Stimulated activated CD8-positive, alpha-beta memory T cell treated with anti-CD3 and anti-CD28 coated beads, Interleukin-15, amount 100 ng/mL, for 48 hours (primary cell): ENCODE measurements at places on chromosomes 1 and 21.
A peak's percentile ranks its signal among the peaks of the same experiment; 100 is the strongest.

GRCh38 chr1:182835806-182836205 lies 3.3 kb upstream of the DHX9 start:
- DNase-seq: no peak

GRCh38 chr1:9078015-9078751 lies 8.7 kb upstream of the SLC2A5 start:
- no peak for DNase-seq

DNA sequence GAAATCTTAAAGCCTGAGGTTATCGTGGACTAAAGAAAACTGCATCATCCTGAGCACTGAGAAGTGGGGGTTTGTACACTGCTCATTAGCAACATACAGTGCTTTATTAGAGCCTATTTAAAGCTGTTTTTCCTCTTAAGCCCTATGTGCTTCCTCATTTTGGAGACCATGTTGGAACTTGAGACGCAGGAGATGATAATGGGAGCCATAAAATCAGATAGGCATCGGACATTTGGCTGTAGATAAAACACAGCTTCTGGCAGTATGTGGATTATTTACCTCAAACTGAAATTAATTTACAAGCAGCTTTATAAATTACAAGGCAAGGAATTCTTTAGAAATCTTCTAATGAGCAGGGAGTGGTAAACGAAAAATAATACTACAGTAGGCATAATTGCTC lies 147.7 kb upstream of the IVNS1ABP start:
- no peak for DNase-seq

DNA sequence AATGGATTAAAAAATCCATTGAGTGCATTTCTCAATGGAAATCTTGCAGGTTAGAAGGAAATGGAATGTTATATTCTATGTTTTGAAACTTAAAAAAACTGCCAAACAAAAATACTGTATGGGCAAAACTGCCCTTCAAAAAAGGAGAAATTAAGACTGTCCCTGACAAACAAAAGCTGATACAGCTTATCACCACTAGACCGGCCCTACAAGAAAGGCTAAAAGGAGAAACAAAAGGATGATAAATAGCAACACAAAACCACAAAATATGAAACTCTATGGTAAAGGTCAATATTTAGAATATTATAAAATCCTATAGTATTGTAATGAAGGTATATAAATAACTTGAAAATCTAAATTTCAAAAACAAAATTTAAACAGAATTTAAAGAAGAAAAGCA lies 60.0 kb downstream of the SLC25A24 start:
- no peak for DNase-seq

DNA sequence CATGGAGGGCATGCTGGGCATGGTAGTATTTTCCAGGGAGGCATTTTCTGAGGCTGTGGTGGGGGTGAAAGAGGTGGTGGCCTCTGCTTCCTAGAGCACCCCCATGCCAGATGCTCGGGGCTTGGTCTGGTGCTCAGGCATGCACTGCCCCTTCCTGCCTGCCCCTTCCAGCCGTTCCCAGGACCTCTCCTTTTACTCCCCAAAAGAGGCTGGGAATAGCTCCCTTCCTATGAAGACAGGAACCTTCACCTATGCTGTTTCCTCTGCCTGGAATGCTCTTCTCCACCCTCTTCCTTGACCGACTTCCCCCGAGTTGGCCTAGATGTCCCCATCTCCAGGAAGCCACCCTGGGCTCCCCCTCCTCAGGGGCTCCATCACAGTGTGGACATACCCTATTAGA lies 9.1 kb downstream of the EDN2 start:
- DNase-seq: no peak

DNA sequence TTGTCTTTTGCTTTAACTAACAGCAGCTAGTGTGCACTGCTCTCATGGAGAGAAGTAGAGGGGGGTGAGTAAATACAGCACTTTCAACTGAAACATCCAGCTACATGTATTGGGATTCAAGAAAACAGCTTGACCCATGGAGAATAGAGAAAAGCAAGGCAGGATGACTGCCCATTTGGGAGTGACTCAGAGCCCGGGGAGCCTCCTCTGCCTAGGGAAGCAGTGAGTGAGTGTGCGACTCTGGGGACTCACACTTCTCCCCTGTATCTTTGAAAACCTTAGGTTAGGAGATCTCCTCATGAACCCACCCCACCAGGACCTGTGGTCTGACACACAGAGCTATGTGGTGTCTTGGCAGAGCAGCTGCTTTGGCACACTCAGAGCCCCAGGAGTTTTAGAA lies 82.0 kb upstream of the PTGFR start:
- DNase-seq: no peak

DNA sequence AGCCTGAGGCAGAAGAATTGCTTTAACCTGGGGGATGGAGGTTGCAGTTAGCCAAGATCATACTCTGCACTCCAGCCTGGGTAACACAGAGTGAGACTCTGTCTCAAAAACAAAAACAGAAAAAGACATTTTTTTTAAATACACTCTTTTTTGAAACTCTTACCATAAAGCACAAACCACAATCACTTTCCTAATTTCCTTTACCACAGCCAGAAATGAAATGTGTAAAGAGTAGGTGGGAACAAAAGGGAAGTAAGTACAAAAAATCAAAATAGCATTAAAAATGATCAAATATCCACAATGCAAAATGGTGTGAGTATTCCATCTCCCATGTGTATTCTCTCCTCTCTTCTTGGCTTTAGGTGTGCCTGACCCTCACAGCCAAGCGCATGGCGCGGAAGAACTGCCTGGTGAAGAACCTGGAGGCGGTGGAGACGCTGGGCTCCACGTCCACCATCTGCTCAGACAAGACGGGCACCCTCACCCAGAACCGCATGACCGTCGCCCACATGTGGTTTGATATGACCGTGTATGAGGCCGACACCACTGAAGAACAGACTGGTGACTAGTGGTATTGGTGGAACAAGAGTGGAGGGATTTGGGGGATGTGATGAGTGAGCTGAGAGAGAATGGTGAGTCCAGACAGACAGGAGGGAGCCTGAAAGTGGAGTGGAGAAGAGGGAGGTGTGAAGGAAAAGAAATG lies 14.9 kb downstream of the ATP1A4 start:
- no peak for DNase-seq

DNA sequence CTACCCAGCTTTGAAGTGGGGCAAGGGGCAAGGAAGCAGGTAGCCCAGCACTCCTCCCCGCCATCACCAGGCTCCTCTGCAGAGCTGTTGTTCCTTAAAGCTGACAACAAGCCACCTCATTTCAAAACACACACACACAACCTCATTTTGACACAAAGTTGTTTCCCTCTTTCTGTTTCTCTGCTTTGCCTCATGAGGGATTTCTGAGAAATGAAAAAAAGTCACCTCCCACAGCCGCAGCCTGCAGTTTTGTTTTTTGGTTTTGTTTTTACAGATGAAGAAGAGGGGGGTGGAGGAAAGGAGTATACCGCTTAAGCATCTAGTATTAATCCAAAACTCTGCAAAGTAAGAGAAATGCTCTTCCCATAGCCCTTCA lies 12.1 kb downstream of the MCL1 start:
- peak; percentile 51 for DNase-seq

GRCh38 chr1:246907472-246907871 lies 24.3 kb downstream of the AHCTF1 start:
- DNase-seq: no peak

- DNase-seq: peak; percentile 49
Observed at GRCh38 chr1:9292361-9293240, at the start of gene SPSB1. SPSB1 (plus strand) TSS chr1:9292894; CDS start chr1:9355892, 62,998 bp downstream.

- no peak for DNase-seq
Observed at GRCh38 chr1:202627841-202628565, 82.3 kb downstream of the SYT2 start.

- DNase-seq: no peak
Observed at GRCh38 chr1:111852261-111852721, 96.6 kb downstream of the DDX20 start.

- no peak for DNase-seq
Observed at GRCh38 chr1:25805863-25806225, 5.9 kb downstream of the SELENON start.

- DNase-seq: no peak
Observed at GRCh38 chr21:34017039-34017961, 56.1 kb upstream of the MRPS6 start.

DNA sequence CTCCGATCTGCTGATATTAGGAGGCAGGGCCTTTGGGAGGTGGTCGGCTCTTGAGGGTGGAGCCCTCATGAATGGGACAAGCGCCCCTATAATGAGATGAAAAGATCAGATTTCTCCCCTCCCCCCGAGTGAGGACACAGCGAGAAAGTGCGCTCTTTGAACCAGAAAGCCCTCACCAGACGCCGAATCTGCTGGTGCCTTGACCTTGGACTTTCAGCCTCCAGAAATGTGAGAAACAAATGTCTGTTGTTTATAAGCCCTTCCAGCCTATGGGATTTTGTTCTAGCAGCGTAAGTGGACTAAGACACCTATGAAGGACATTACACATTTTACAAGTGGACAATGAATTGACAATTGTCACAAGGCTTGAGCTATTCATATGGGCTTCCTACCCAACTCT lies 80.2 kb downstream of the RIPK4 start:
- no peak for DNase-seq

- no peak for DNase-seq
Observed at GRCh38 chr1:935751-936231, 12.1 kb downstream of the SAMD11 start.

GRCh38 chr1:112188611-112189010 lies 199.1 kb upstream of the KCND3 start:
- DNase-seq: no peak

GRCh38 chr1:200464784-200465400 lies 55.1 kb upstream of the ZNF281 start:
- no peak for DNase-seq

DNA sequence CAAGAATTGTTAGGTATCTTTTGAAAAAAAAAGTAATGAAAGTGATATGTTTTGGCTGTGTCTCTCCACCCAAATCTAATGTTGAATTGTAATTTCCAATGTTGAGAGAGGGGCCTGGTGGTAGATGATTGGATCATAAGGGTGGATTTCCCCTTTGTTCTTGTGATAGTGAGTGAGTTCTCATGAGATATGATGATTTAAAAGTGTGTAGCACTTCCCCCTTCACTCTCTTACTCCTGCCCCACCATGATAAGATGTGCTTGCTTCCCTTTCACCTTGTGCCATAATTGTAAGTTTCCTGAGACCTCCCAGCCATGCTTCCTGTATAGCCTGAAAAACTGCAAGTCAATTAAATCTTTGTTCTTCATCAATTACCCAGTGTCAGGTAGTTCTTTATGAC lies 70.7 kb downstream of the XCL2 start:
- no peak for DNase-seq

DNA sequence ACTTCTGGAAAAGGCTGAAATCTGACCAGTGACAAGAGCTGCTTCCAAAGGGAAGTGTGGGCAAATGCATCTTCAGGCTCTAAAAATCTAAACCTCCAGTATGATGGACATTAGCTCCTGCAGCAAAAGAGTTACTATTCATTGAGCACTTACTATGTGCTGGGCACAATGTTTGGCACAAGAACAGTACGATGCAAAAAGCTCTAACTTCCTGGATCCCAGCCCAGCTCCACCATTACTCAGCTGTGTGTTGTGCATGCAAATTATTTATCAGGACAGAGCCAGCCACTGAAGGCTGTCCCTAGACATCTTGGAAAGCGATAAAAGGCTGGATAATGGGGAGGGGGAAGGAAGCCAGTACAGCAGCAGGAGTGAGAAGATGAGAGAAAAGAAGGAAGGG lies 143.5 kb downstream of the ELAVL4 start:
- no peak for DNase-seq

DNA sequence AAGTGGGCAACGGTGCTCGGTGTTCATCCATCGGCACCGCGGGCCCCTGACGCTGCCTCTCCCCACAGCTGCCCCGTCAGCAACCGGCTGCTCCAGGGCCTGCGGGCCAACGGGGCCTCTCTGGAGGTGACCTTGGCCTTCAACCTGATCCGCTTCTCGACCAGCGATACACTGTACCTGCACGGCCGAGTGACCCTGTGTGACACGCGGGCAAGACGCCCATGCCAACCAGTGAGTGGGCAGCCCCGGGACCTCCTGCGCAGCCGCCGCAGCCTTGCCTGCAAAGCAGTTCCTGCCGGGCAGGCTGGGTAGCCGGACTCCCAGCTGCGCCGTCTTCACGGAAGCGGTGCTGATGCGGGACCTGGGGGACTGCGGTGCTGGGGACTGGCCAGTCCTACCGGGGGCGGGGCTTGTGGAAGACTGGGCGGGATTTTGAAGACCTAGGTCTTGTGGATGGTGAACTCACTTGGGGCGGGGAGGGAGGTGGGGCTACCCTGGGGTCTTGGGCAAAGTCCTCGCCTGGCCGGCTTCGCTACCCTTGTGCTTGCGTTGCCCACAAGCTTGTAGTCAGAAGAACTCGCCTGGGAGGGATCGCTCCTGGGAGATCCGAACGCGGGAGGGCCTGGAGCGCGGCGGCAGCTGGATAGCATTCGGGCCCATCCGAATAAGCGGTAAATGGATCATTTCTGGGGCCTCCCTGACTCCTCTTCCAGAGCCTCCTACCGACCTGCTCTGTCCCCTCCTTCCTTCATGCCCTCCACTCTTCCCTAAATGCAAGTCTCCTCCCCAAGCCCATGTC lies 8.8 kb upstream of the CEP85 start:
- peak; percentile 36 for DNase-seq

- no peak for DNase-seq
Observed at GRCh38 chr1:3883194-3883925, 16.7 kb downstream of the C1orf174 start.

DNA sequence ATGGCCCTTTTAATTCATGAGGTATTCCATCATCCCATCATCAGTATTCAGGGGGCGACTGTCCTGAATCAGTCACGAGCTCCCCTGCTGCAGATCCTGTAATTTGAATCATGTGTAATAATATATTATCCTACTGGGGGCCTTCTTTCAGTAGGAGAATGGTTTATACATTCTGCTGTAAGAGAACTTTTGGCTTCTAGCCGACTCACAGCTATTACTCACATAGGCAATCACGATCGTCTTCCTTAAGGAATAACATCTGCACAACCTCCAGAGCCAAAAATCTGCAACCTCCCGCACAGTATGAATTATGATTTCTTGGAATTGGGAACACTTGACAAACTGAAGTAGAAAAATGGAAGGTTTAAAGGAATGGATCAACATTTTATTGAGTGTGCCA lies 343.0 kb downstream of the USP25 start:
- no peak for DNase-seq

- no peak for DNase-seq
Observed at GRCh38 chr1:86430376-86430775, 6.4 kb downstream of the CLCA2 start.

DNA sequence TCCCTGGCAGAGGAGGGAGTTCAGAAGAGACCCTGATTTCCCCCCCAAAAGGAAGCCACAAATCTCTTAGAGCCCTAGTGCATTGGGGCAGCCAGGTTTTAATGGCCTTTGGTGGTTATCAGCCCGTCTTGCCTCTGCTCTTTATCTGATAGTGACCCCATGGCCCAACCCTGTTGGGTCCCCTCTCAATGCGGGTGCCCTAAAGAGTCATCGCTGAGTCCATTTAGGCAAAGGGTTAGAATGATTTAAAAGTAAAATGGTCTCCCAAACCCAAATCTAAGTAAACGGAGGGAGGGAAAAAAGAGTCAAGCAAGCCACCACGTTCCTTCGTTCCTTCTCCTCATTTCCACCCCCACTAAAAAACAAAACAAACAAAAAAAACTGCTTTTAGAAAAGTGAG lies 164.0 kb downstream of the RUNX1 start:
- no peak for DNase-seq
